Gastroesophageal sphincter (tissue), 4 donors: ENCODE measurements at places on chromosomes 5 and 9. TPM values are rescaled to one million over a fixed set of nuclear protein-coding genes. Genes with fewer than 3 reads are reported as not detected.

DNA sequence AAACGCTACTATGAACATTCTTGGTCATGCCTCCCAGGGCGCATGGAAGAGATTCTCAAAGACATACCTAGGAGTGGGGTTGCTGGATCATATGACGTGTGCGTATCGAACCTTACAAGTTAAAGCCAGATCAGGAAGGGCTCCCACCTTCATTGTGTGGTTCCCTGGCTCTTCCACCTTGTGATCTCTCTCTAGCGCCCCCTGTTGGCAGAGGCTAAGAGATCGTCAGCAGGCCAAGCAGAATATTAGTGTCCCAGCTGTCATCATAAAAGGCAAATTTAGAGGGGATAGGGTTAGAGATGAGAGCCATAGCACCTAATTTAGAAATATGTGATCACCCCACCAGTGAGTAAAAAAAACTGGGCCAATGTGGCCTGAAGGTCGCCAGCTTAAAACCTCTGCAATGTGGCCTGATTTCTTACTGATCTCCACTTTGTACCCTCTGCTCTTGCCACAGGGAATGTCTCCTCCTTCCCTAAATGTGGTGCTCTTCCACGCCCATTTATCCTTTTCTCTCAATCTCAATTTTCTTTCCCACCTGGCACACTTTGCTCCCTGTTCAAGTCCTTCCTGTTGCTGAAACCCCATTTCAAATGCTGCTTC, 91.7 kb upstream of the SHB start:
- ATAC-seq: no peak

DNA sequence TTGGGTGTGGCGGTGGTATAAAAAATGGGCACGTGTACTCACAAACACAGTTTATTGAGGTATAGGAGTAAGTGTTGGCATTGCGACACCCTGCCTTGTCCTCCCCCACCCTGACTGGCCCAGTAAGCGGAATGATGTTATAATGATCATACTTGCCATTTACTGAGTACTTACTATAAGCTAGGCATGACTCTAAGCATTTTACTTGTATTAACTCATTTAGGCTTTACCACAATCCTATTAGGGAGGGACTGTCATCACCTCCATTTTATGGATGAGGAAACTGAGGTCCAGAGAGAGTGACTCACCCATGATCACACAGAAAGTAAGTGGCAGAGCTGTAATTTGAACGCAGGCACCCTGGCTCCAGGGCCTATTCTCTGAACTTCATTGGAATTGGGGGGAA, 2.3 kb downstream of the SMIM3 start:
- no peak for ATAC-seq

- ATAC-seq: no peak
These were observed 194.4 kb upstream of the CDKN2B start for GRCh38 chr9:22203371-22204138.

DNA sequence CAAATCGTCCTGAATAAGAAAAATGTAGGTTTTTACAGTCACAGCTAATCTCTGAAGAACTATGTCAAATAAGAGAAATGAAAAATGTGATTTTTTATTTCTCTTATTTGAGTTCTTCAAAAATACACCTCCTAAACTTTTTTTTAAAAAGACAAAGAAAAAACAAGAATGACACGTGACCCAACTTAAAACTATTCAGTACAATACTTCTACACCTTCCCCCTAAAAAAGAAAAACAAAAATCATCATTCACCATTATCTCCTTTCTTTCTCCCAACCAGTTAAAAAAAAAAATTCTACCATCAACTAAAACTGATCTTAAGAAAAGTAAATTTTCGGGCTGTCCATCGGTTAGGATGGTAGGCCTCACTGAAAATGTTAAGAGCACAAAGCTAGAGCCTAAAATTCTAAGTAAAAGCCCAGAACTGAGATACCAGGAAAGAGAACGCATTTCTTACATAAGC, 2.1 kb downstream of the RNF145 start:
- no peak for ATAC-seq

GRCh38 chr9:27632254-27632653, 59.0 kb upstream of the C9orf72 start:
- ATAC-seq: no peak

DNA sequence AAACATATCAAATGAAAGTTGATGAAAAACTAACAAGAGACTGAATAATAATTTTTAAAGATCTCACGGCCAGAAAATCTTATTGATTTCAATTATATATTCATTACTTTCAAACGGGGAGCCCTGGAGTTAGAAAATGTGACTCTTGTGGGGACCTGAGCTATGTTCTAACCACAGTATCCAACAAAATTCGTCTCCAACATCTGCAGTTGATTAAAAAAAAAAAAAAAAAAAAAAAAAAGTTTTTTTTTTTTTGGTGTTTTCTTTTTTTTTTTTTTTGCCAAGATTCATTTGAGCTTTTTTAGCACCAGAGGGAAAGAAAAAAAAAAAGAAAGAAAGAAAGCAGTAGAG, 144.3 kb upstream of the PIK3R1 start:
- no peak for ATAC-seq

DNA sequence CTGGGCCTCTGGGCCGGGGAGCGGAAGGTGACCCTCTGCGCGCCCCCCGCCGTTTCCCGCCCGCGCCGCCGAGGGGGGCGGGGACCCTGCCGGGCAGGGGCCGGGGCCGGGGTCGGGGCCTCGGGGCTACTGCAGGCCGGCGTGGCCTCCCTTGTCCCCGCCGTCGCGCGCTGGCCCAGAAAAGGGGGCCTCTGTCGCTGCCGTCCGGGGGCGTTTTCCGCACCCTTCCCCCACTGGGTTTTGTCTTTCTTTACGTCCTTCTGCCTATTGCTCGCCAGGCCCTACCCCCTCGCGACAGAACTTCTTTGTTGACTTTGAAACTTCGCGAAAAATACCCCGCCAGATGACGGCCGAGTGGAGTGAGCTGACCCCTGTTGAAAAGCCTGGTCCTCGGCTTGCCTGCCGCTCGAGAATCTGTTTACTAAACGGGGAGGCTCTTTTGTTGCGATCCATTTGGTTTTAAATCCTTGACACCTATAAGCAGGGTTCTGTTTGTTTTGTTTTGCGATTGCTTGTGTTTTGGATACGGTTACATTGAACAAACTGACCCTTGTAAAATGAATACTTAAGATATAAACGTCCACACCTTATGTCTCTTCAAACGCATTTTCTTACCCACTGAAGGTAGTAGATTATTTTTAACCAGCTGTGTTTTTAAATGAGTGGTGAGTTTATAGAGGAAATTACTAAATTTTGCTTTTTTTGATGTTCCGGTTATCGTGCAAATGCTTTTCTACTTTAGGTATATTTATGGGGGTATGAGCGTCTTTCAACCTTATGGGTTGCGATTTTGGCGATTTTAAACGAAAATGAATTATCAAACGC, 765 bp downstream of the MARCHF6 start:
- peak; percentile 4 for ATAC-seq

DNA sequence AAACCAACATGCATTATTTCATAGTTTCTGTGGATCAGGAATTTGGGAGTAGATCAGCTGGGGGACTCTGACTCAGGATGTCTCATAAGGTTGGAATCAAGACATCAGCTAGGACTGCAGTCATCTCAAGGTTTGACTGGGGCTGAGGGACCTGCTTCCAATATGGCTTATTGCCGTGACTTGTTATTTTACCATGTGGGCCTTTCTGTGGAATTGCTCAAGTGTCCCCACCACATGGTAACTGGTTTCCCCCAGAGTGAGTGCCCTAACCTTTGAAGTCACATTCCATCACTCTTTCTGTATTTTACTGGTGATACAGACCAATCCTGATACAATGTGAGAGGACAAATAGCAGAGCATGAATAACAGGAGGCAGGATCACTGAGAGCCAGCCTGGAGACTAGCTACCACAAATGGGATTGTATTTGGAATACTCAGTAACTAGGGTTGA, 70.2 kb upstream of the ELL2 start:
- no peak for ATAC-seq

GRCh38 chr5:97297063-97297703, 114.1 kb upstream of the RIOK2 start:
- ATAC-seq: peak; percentile 41

- ATAC-seq: no peak
These were observed 87.2 kb upstream of the DMRT1 start for GRCh38 chr9:754150-754931.

- ATAC-seq: no peak
These were observed 1722.5 kb upstream of the ACO1 start for GRCh38 chr9:30661925-30662324.

GRCh38 chr5:15007646-15008045, 136.1 kb upstream of the ANKH start:
- no peak for ATAC-seq

GRCh38 chr9:78130004-78130403, 98.4 kb upstream of the GNAQ start:
- ATAC-seq: peak; percentile 53

GRCh38 chr9:18739127-18739526, 265.2 kb downstream of the ADAMTSL1 start:
- no peak for ATAC-seq

DNA sequence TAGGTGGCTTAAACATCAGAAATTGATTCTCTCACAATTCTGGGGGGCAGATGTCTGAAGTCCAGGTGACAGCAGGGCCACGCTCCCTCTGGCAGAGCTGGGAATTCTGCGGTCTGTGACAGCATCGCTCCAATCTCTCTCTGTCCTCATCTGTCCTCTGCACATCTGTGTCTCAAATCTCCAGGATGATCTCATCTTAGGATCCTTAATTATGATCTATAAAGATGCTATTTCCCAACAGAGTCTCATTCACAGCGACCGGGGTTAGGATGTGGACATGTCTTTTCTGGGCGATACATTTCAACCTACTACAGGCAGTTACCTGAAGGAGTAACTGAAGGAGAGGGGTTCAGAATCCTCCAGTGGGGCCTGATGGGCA, 31.4 kb downstream of the ANKRD33B start:
- ATAC-seq: peak; percentile 75

Gene KLF4
- total RNA-seq: 72.0 TPM

Gene IL3
- not detected for total RNA-seq

Gene NMUR2
- not detected for total RNA-seq

Gene FLT4
- total RNA-seq: 15.2 TPM
